ENCODE measurements at places on chromosomes 5 and 9.

DNA sequence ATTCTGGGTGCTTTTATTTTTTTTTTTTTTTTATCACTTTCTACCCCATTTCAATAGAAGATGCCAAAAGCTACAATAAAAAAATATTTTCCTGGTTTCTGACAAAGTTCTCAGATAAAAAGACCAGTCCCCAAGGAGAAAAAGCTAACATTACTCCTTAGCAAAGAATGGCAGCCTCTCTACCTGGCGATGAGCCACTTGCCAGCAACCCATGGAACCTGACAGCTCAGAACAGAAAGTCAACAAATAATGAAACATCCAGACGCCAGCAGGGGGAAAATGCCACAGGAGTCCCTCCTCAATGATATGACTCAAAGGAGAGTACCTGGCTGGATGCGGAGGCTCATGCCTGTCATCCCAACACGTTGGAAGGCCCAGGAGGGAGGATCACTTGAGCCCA, 123.2 kb downstream of the MYO10 start:
- no peak for DNase-seq

GRCh38 chr9:118463419-118463818, 759.2 kb downstream of the TLR4 start:
- DNase-seq = no peak

DNA sequence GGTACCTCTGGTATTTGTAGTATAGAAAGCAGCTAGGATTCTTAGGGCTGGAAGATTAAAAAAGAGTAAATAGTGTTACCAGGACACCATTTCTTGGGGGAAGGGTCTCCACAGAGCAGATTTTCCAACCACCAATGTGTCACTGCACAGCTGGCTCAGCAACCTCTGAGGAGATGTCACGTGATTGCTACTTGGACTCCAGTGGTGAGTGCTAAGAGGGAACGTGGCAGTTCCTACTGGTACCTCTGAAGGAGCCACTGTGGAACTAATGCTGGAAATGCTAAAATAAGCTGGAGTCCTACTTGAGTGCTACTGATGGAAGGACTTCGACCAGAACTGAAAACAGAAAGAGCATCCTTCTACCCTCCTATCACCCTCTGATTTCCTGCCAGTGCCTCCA, 36.1 kb upstream of the SPDL1 start:
- no peak for DNase-seq

DNA sequence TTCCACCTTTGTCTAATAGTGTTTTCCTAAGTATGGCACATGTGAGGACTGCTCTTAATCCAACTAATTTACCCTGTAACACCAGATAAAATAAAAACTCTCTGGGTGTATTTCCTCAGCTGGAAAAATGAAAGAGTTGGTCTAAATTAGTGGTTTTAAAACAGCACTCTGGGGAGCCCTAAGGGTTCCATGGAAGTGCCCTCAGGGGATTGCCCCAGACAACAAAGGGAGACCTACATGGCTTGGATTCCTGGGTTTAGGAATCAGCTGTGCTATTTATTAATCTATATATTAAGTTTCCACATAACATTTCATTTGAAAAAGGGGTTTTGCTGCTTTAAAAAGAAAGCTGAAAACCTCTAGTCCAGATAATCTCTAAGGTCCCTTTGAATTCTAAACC, 20.2 kb downstream of the ADAMTS6 start:
- DNase-seq = no peak
